ENCODE measurements at places on chromosomes 13 and 19. TPM values are rescaled to one million over a fixed set of nuclear protein-coding genes. Genes with fewer than 3 reads are reported as not detected.

Gene PINLYP
- 18.7 TPM for total RNA-seq

Gene SLC25A41
- total RNA-seq: 4.9 TPM

Gene CYP4F8
- not detected for total RNA-seq

- no peak for DNase-seq
Measured at GRCh38 chr19:29479941-29480340, 45.9 kb upstream of the VSTM2B start.

Gene NLRP7
- not detected for total RNA-seq
